OCI-LY7 (cell line): ENCODE measurements at places on chromosomes 3 and 15.

DNA sequence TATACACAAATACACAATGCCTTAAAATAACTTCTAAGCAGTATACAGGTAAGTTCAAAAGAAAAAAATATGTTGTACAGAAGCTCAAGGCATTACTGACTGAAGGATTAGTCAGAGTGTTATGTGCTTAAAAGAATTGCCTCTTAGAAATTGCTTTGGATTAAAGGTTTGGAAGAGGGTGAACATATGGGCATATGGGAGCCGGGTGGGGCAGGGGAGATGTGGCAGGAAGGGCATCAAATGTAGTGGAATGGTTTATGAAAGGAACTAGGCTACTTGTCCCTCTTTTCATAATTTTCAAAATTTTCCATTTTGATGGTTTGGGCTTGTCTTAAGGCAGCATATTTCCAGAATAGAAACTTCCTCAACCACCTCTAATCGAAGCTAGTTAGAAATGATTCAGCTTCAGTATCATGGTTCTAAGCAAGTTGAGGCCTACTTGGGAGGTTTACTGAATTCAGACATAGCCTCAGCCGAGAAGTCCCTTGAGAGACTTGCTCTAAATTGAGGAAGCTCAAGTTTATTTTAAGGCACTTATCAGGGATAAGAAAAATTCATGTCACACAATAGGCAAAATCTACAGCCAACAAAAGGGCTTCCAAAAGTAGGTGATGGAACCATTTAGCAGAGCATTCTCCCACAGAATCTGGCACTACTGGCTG lies 10.1 kb upstream of the GOLGB1 start:
- no peak for DNase-seq

DNA sequence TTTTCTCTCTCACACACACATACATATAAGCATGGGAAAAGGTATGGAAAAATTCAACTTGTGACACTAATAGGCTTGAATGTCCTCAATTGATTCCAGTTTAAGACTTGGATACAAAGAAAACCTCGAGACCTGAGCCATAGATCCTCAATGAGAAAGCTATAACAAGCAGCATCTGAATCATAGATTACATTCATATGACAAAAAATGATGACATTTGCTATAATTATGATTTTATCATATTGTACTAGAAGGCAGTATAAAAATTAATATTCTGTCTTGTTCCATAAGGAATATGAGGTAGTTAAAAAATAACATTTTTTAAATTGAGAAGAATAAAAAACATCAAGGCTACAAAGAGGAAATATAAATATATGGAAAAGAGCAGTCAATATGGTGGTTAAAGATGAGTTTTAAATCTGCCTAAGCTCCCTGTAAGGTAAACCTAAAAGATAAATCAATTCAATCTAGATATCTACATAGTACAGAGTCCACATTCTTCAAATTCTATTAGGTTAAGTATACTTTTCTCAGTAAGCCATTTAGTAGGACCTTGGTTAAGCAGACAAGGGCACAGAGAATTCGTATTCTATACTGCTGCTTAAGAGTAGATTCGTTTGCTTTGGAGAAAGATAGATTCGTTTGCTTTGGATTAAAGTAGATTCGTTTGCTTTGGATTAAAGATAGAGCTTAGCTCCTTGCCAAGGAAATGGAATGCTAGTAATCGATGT lies 175.7 kb downstream of the STAG1 start:
- no peak for DNase-seq

GRCh38 chr3:147299656-147300055 lies 106.7 kb downstream of the ZIC4 start:
- DNase-seq: no peak

GRCh38 chr15:40454904-40455391 lies 14.2 kb downstream of the BAHD1 start:
- no peak for DNase-seq

DNA sequence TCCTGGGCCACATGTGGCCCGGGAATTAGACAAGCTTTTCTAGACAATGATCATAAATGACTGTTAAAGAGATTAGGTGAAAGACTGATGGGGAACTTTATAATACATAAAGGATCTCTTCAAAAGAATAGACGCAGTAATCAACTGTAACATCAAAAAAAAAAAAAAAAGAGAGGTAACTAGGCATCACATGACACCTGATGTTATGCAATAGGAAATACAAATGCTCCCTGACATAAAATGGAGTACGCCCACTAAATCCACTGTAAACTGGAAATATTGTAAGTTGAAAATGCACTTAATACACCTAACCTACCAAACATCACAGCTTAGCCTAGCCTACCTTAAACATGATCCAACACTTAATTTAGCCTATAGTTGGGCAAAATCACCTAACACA lies 27.2 kb downstream of the GSK3B start:
- DNase-seq: no peak

- DNase-seq: no peak
Measured at GRCh38 chr3:181493423-181493822, 218.3 kb upstream of the SOX2 start.

- DNase-seq: no peak
Measured at GRCh38 chr15:90149609-90150340, 47.5 kb upstream of the IDH2 start.

GRCh38 chr3:183128709-183129108 lies 29.4 kb upstream of the MCCC1 start:
- DNase-seq: no peak

- no peak for DNase-seq
Measured at GRCh38 chr3:148659512-148659911, 38.2 kb upstream of the AGTR1 start.

GRCh38 chr3:129046037-129046731 lies 14.4 kb upstream of the GP9 start:
- no peak for DNase-seq

DNA sequence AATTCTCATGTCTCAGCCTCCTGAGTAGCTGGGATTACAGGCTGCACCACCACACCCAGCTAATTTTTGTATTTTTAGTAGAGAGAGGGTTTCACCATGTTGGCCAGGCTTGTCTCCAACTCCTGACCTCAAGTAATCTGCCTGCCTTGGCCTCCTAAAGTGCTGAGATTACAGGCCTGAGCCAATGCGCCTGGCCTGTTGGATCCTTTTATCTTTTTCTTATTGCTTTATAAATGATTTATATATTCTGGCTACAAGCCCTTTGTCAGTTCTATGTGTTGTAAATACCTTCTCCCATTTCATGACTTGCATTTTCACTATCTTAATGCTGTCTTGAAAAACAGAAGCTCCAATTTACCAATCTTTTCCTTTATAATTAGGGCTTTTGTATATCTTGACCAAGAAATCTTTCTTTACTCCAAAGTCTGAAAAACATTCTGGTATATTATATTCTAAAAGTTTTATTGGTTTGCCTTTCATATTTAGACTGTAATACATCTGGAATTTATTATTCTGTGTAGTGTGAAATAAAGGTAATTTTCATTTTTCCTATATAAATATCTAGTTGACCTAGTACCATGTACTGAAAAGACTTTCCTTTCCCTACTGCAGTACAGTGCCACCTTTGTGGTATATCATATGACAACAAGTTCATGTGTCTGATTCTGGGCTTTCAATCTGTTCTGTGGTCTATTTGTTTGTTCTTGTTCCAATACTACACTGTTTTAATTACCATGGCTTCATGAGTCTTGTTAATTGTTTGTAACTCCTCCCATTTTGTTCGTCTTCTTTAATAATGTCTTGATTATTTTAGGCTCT lies 52.9 kb upstream of the RNU6-1 start:
- DNase-seq: no peak

- DNase-seq: no peak
Measured at GRCh38 chr15:32124726-32125125, 94.4 kb downstream of the CHRNA7 start.

DNA sequence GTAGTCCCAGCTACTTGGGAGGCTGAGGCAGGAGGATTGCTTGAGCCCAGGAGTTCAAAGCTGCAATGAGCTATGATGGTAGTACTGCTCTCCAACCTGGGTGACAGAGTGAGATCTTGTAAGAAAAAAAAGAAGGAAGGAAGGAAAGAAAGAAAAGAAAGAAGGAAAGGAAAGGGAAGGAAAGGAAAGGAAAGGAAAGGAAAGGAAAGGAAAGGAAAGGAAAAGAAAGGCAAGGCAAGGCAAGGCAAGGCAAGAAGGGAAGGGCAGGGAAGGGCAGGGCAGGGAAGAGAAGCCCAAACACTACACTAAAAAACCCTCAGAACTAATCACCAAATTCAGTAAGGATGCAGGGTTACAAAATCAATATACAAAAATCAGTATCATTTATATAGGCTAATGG lies 341.6 kb downstream of the ERC2 start:
- no peak for DNase-seq

- DNase-seq: no peak
Measured at GRCh38 chr15:41849204-41849603, 10.6 kb downstream of the PLA2G4B start.

GRCh38 chr3:173513123-173513522 lies 115.6 kb downstream of the NLGN1 start:
- no peak for DNase-seq
